Stimulated activated CD8-positive, alpha-beta memory T cell treated with anti-CD3 and anti-CD28 coated beads, Interleukin-7, amount 100 ng/mL, for 1 hour (primary cell): ENCODE measurements at places on chromosomes 5 and 9.

- no peak for DNase-seq
These were observed 27.2 kb downstream of the AHRR start for GRCh38 chr5:348726-349125.

DNA sequence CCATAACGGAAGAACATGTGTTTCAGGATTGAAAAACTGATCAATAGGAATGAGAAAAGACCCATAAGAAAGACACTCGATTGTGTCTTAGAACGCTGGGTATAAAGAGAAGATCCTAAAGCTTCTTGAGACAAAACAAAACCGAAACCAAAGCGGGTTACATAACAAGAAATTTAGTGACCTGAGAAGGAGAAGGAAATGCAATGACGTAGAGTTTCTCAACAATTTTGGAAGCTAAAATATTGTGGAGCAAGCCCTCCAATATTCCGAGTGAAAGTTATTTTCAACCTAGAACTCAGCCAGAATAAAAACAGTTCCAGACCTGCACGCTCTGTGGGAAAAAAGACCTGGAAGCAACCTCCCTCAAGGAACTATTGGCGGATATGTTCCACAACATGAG, 81.9 kb upstream of the FREM1 start:
- DNase-seq = no peak

- no peak for DNase-seq
These were observed 42.5 kb upstream of the PPARGC1B start for GRCh38 chr5:149687486-149688168.

GRCh38 chr9:98054376-98054951, 2.1 kb upstream of the NANS start:
- DNase-seq = no peak

DNA sequence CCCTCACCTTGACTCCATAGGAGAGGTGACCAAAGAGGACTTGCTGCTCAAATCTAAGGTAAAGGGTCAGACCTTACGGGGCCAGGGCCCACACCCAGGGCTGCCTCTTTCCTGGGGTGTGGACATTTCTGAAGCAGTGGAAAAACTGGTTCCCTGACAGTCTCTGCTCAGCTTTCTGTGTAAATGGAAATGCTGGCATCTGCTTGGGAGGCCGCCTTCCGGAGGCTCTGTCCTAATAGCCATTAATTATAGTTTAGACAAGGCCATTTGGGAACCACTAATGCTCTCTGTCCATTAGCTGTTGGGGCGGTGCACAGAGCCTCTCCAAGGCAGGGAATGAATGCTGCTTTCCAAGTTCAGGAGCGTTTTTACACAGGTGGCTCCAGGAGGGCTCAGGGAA, 17.3 kb downstream of the USP20 start:
- DNase-seq = no peak

DNA sequence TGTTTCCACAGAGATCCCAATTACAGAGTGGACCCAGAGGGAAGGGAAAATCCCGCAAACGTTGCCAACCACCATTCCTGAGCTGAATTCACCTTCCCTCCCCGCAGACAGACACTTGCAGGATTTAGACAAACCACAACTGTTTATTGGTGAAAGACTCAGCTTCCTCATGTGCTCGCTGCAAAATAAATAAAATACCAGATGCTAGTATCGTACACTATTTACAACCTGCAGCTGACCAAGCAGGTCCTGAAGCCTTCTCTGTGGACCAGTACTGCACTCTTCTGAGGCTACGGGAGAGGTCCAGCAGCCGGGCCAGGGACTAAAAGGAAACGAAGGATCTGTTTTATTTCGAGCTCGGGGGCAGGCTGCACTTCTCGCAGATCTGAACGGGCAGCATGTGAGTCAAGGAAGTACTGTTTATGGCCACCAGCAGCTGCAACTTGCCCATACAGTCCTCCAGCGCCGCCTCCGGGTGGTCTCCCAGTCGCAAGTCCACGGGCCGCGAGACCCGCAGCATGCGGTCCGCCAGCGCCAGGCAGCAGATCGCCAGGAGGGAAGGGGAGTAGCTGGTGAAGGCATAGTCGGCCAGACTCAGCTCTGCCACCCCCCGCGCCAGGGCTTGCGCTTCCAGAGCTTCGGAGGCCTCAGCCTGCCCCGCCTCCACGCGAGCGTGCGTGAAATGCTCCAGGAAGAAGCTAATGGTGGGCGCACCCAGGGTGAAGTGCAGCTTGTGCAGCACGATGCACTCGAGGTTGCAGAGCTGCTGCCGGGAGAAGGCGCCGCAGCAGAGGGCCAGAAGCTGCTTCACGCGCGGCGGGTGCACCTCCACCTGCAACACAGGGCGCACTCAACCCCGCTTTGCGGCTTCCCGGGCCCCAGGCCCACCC, 2.1 kb downstream of the CCNO start:
- DNase-seq = no peak
